ENCODE measurements at places on chromosomes 13 and 19.

DNA sequence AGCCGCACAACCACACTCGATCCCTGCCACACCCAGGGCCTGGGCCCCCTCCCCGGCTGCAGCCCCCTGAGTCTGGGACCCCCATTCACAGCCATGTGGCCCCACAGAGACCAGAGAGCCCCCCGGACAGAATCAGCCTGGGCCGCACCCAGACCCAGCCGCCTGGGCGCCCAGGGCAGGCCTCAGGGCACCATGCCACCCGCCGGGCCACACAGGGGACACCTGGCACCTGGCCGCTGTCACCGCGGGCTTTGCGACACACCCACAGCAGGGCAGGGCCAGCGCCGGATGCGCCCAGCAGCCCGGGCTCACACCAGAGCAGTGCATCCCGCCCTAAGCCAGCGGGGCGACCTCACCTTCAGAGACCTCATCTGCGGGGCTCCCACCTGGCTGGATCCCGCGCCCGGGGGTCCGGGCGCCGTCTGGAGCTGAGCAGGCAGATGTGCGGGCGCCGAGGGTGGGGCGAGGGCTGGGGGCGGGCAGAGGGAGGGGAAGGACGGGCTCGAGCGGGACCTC lies 443 bp downstream of the TBXA2R start:
- DNase-seq = peak; percentile 62

DNA sequence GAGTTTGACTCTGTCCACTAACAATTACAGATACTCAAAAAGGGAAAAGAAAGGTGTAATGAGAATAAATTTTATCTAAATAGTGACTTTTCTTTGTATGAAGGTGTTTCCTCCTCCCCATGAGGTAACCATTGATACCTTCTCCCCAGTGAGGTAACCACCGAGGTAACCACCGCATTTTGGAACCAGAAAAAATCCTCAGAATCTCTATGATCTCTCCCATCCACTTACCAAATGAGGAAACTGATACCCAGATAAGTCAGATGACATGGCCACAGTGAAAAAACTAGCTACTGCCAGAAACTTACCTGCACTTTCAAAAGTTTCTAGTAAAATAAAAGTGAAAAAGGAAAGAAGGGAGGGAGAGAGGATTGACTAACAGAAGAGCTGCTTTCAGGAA lies 124.0 kb upstream of the FNDC3A start:
- DNase-seq = peak; percentile 12

DNA sequence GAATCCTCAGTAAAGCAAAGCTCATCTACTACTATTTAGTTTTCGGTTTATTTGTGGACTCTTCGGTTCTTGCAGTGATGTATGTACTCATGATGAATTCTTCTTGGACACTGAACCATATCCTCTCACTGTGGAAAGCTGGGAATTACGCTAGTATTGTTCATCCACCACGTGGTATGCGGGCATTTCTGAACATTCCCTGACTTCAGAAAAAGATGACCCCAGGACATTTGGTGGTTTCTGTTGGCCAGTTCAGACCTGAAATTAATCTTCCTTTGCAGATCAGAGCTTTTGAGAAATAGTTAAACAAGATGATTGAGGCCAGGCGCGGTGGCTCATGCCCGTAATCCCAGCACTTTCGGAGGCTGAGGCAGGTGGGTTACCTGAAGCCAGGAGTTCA lies 25.3 kb upstream of the FBN3 start:
- no peak for DNase-seq

GRCh38 chr13:99403458-99403971 lies 96.3 kb upstream of the GPR183 start:
- DNase-seq = no peak

- DNase-seq = no peak
Measured at GRCh38 chr19:31356587-31357314, 7.5 kb upstream of the TSHZ3 start.

DNA sequence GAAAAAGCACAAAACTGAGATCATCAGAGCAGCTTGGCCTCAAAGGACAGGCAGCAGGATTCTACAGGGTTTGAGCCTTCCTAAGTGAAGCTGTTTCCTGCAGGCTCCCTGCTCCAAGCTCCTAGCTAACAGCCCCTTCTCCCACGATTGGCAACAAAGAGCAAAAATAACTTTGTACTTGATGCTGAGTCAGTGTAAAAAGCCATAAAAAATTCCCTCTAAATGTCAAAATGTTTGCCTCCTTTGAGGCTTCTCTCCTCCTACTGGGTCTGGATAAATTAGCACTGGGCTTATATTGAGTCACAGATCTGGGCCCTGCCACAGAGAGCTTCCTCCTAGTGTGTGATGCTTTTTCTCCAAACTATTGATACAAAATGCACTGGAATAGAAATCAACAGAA lies 153.3 kb downstream of the TNFRSF19 start:
- no peak for DNase-seq

DNA sequence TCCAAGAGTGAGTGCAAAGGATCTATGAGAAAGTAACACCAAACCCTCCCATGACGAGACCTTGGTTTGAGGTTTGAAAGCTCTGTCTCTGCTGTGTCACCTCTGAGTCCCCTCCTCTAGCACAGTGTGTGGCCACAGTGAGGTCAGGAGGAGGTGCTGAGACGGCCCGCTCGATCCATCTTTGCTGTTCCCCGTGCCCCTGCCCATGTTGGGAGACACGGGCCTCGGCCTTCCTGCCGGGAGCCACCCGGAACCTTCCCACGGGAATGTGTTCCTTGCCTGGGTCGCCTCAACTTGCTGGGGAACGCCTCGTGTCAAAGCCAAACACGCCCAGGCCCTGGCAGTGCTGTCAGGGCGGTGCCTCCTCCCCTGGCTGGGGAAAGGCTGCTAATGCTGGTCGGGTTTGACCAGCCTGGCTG lies 10.1 kb downstream of the NANOS3 start:
- DNase-seq = no peak

DNA sequence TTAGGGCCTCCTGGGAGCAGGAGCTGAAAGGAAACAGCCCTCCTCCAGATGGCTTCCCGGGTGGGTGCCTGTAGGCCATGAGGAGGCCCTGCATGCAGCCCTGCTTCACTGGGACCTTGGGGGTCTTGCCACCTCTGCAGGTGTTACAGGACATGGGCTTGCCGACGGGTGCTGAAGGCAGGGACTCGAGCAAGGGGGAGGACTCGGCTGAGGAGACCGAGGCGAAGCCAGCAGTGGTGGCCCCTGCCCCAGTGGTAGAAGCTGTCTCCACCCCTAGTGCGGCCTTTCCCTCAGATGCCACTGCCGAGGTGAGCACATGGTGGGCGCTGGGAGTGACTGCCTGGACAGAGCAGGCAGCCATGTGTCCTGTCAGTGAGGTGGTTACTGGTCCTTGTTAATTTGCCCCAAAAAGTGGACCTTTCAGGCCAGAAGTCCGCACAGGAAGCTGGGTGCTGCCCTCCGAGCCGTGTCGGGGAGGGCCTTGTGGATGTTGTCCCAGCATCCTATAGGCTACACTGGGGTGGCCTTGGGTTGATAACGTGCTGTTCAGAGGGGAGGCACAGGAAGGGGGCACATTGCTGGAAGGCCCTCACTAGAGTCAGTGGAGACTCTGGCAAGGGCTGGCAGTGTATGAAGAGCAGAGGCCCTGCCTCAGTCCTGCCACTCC lies 18.7 kb upstream of the QTRT1 start:
- no peak for DNase-seq

GRCh38 chr19:8046569-8047165 lies 5.9 kb upstream of the CCL25 start:
- DNase-seq = peak; percentile 66

DNA sequence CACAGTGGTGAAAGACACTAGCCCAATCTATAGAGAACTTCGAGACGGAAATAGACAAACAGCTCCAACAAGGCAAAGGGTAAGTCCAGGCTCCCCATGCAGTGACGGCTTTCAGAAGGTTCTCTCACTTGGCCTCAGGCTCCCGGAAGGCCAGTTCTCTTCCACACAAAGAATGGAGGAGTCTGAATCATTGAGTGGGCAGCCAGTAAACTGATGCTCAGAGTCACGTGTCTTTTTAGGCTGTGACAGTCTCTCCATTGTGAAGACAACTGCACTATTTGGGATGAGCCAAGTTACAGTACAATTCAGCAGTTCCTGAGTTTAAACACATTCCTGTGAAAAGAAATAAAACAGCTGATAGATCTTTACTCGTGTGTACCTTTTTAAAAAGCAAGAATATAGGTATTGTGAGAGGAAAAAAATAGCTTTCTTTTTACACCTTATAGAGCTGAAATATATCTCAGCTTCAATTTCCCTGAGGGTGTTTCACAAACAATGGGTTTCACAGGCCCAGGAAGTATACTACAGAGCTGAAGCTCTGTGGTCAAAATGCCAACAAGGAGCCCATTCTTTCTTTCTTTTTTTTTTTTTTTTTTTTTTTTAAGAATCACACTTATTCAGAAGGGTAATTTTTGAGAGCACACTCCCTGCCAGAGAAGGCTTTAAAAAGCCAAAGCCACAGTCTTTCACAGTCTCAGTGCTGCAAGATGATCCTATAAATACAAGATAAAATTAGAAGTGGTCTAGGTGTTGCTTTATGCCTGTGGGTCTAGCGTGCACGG lies 135.1 kb downstream of the FREM2 start:
- peak; percentile 64 for DNase-seq

GRCh38 chr13:95833719-95834118 lies 156.8 kb downstream of the DNAJC3 start:
- DNase-seq = no peak
